Fibroblast of skin of back (primary cell): ENCODE measurements at places on chromosomes 13 and 19.
A peak's percentile ranks its signal among the peaks of the same experiment; 100 is the strongest.

- DNase-seq, result peak; percentile 72
These were observed 4.2 kb upstream of the LRRC25 start for GRCh38 chr19:18401580-18402112.

GRCh38 chr13:49654011-49654410, 25.7 kb downstream of the ARL11 start:
- DNase-seq, result no peak

- no peak for DNase-seq
These were observed 456.0 kb downstream of the PCDH17 start for GRCh38 chr13:58087566-58087965.

GRCh38 chr19:55618426-55618825, 5.9 kb downstream of the ZNF784 start:
- DNase-seq, result no peak

GRCh38 chr13:113460064-113460555, 6.8 kb upstream of the ADPRHL1 start:
- no peak for DNase-seq

DNA sequence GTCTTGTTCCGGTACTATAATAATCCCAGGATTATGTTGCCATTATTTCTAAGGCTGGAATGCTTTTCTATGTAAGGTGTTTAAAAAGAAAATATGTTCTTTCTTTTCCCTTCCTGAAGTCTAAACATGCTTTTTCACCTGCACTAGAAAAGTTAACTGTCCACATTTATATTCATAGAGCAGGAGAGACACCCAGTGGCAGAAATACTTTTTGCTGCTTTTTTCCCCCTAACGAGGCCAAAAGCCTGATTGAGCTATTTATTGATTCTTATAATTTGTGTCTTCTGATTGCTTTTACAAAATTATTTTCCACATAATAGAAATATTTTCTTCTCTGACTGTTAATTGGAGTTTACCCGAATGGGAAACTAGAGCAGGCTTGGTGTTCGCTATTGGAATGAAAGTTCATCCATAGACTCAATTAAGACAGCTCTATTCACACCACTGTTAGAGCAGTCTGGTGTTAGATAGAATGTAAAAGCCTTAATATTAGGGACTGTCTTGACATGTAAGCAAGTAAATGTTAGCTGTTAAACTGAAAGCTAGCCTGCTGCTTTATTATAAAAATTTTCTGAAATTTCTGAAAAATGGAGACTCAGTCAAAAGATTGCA, 15.8 kb downstream of the GPR180 start:
- no peak for DNase-seq
